Stimulated activated CD4-positive, alpha-beta T cell treated with anti-CD3 and anti-CD28 coated beads, Interleukin-1b, Interleukin-23, amount 100 ng/mL, for 24 hours (primary cell): ENCODE measurements at places on chromosomes 12 and 14.

DNA sequence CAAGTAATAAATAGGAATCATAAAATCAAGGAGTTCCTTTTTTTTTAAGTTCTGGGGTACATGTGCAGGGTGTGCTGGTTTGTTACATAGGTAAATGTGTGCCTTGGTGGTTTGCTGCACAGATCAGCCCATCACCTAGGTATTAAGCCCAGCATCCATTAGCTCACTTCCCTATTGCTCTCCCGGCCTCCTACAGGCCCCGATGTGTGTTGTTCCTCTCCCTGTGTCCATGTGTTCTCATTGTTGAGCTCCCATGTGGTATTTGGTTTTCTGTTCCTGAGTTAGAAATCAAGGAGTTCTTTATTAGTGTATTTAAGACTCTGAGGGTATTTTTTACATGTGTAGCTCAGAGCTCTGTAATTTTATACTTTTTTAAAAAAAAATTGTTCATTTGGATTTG is 86.0 kb downstream of the SCFD1 start:
- no peak for DNase-seq

DNA sequence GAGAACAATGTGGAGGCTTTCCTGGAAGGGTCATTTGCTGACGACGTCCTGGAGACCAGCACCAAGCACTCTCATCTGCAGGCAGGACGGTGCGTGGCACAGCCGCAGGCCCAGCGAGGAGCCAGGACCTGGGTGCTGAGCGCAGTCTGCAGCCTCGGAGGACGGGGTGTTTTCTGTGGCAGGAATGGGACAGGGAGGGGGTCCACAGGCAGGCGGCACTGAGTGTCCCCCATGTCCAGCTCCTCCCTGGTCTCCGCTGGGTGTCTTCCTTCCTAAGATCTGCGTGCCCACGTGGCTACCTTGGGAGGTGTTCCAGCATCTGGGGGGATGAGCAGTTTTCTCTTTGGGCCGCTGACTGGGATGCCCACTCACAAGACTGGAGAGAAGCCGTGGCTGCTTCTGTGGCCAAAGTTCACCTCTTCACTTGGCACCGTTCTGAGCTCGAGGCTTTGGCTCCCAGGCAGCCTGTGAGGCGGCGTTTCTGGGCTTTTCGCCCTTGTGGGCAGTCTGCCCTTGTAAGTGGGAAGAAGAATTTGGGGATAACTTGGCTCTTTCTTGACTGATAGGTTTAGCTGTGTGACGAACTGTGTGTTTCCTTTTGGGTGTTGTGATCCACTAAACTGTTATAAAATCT is 72.2 kb downstream of the NOC4L start:
- DNase-seq, result no peak

DNA sequence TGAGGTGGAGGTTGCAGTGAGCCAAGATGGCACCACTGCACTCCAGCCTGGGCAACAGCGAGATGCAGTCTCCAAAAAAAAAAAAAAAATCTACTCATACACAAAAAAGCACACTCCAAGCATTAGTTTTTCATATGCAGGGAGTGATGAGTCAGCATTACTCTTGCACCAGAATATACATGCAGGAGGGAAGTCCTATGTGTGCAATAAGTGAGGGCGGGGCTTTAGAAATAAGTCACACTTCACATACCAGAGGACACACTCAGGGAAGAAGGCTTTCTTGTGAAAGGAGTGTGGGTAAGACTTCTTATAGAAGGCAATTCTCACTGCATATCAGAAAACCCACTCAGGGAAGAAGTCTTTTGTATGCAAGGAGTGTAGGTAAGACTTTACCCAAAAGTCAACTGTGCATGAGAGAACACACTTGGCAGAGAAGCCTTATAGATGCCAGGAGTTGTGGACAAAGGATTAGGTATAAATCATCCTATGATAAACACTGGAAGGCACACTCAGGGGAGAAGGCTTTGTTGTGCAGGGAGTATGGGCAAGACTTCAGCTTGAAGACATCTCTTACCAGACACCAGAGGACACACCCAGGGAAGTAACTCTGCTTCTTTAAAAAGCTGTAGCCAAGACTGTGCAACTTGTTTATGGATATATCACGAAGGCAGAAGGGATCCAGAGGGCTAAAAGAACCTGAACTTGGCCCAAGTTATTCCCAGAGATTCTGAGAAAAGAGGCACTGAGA is 50.5 kb downstream of the ATF7 start:
- DNase-seq, result no peak

DNA sequence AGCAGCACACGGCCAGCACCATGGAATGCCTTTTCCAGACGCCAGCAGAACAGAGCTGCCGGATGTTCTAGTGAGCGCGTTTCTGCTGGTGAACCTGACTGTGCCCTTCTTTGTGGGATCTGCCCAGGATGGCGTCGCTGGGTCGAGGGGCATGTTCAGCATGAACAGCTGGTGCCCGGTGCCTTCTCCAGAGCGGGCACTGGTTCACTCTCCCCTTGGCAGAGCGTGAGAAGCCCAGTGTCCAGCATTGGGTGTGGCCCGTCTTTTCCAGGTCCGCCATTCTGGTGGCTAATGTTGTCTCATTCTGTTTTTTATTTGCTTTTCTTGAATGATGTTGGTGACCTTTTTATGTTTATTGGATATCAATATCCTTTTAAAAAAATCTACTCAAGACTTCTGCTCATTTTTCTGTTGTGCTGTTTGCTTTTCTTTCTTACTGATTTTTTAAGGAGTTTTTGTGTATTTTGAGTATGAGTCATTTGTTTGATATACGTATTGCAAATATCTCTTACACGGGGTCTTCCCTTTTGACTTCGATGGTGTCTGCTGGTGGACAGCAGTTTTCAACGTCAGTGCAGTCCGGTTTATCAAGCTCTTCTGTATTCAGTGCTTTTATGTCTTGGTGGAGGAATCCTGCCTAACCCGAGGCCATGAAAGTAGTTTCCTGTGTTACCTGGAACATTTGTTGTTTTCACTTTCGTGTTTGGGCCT is 74.3 kb downstream of the ADGRD1 start:
- no peak for DNase-seq

GRCh38 chr14:61566537-61567225 is 128.6 kb upstream of the HIF1A start:
- no peak for DNase-seq

DNA sequence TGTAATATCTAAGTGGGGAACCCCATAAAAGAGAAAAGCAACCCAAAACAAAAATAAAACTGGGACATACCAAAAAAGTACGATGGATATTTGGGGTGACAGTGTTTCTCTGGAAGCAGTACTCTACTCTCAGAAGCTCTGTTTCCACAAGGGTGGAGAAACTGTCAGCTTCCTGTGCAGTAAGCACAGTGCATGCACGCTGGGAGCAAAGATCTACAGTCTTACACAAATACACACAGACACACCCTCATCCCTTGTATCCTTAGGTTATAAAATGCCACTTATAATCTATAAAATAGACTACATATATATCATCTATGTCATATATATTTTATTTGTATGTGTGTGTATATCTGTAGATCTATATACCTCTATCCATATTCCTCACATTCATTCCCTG is 225.8 kb upstream of the SOX5 start:
- no peak for DNase-seq

- peak; percentile 54 for DNase-seq
Measured at GRCh38 chr14:23631702-23632460, 4.3 kb upstream of the DHRS2 start.

DNA sequence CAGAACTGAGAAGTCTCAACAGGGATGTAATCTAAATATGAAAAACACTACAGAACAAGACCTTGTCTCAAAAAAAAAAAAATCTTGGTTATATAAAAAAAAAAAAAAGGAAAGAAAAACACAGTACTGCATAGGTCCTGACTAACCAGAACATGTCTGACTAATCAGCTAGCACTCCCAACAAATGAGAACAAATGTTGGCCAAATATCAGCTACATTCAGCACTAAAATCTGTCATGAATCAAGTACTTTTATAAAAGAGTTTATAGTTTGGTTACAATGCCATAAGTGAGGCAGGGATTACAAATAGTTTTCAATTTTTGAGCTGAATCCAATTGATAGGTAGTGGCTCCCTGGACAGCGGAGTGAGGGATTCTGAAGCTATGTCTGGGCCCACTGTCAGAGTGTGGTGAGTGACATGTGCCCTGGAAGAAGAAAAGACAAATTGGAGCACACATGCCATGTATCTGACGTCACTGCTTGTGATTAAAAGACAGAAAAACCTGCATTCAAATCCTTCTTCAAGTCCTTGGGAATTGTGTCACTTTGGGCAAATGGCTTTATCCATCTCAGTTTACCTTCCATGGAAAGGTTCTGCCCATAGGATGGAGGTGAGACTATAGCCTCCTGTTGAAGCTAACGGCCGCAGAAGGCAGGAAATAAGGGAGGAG is 5.6 kb upstream of the FAM234B start:
- DNase-seq, result no peak

- DNase-seq, result no peak
Measured at GRCh38 chr12:124109760-124110159, 136.7 kb downstream of the ZNF664 start.

DNA sequence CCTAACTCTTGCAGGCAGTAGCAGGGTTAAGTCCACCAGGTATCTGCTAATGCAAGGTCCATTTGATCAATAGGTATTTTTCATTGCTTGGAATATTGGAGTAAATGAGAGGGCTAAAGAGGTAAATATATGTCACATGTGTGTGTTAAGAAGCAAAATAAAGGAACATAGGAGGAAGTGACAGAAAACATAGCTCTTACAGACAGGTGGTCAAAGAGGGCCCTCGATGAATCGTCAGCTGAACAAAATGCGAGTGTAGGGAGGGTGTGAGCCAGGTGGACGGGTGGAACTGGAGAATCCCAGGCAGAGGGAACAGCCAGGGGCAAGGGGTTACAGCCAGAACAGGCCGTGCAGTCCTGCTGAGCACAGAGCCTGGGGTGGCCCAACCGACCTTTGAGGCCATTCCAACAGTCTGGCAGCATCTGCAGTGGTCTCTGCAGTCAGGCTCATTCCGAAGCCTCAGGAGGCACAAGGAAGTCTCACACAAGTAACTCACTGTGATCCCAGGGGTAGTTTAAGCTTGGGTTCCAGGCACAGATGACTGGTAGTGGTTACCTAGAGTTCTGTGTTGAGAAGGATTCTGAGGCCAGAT is 43.2 kb downstream of the CCDC88C start:
- no peak for DNase-seq

- DNase-seq, result no peak
Measured at GRCh38 chr12:68577949-68578348, 32.8 kb upstream of the RAP1B start.

GRCh38 chr14:100693877-100694578 is 32.7 kb upstream of the DLK1 start:
- no peak for DNase-seq

DNA sequence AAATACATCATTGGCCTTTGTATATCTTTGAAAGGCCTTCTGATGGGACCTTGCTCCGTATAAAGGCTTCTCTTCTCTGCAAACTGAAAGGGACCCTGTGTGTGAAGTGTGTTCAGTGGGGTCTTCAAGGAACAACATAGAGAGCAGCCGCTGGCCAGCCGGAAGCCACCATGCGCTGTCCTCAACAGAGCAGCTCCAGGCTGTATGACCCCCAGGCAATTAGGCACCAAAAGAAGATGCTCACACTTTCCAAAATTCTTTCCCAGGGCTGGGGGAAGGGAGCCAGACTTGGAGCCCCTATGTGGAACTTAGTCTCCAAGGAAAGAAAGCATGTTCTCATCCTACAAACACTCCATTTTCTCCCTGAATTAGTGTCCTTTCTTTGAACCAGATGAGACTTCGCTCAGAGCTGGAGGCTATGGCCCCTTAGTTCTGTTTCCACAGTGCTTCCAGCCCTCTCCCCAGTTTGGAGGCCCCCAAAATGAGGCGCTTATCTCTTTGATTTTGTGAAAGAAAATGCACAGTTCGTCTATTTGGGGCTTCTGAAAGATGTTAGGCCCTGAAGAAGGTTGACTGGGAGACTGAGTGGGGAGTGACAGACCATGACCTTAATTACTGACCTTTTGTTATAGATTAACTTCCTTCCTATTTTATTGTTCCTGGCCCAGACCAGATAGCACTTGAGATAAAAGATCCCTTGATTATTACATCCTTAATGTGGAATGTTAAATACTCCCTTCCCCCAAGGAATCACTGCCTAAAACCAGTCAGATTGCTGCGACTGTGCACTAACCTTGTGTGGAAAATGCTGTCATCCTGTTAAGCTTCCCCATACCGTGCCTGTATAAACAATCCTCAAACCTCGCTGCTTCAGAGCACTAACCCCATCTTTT is 128.3 kb upstream of the FGD4 start:
- no peak for DNase-seq

GRCh38 chr12:89960607-89961394 is 252.2 kb upstream of the ATP2B1 start:
- DNase-seq, result no peak

GRCh38 chr14:85554106-85554505 is 24.2 kb downstream of the FLRT2 start:
- DNase-seq, result no peak

DNA sequence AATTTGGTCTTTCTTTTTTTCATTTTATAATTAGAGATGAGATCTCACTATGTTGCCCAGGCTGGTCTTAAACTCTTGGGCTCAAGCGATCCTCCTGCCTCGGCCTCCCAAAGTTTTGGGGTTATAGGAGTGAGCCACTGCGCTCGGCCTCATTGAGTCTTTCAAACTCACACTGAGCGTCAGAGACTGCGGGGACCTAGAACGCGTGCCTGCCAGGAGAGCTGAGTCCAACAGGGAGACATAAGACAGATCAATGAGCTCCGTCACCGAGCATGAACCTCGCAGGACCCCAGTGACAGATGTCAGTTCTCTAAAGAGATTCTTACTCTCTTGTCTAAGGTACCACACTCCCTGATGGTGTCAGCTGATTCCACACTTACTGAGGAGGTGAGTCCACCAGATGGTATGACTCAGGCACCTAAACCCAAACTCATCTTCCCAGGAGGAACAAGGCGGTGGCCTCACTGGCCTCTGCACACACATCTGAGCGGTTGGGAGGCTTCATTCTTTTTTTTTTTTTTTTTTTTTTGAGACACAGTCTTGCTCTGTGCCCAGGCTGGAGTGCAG is 58.9 kb downstream of the CCDC88C start:
- DNase-seq, result no peak
